ENCODE measurements at places on chromosomes 4 and X.

- DNase-seq = no peak
Observed at GRCh38 chr4:174056959-174057358, 226.5 kb downstream of the FBXO8 start.

GRCh38 chrX:119158226-119158625 lies 30.6 kb upstream of the KIAA1210 start:
- no peak for DNase-seq

DNA sequence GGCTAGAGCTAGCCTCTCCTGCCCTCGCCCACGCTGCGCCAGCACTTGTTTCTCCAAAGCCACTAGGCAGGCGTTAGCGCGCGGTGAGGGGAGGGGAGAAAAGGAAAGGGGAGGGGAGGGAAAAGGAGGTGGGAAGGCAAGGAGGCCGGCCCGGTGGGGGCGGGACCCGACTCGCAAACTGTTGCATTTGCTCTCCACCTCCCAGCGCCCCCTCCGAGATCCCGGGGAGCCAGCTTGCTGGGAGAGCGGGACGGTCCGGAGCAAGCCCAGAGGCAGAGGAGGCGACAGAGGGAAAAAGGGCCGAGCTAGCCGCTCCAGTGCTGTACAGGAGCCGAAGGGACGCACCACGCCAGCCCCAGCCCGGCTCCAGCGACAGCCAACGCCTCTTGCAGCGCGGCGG lies at the start of gene AR:
TSS of gene AR (plus strand) at position 204 of the 400 bp plus-strand sequence. CDS start 1,126 bp downstream, outside the sequence.
- peak; percentile 37 for DNase-seq

DNA sequence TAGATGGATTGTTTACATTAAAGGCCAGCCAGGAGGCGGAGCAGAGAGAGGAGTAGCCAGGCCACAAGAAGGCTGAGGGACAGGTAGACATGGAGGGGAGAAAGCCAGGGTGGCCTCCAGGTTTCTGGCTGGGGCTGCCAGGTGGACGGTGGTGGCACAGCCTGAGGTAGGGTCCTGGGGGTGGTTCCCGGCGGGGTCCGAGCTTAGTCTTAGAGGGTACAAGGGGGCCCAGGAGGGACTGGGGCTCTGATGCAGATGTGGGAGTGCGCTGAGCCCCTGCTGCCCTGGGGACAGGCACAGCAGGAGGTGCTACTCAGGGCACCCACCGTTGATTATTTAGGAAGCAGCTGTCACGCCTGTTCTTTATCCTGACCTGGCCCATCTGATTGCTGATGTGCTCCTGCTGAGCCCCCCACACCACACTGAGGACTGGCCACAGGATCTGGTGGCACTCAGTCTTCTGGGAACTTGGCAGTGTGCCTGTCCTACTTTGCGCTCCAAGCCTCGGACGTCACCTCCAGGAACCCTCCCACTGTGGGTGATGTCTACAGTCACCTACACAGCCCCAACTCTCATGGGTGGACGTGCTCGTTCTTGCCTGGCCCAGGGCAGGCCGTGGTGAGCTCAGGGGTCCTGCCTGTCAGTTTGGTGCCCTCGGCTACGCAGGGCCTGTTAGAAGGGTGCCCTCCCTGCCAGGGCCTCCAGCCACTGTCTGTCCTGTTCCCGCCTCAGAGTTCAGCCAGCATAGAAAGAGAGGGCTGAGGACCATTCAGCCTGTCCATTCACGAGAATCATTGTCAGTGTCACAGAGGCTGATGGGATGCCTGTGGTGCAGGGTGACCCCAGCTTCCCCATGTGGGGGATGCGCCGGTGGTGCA lies 12.0 kb downstream of the WFS1 start:
- no peak for DNase-seq

DNA sequence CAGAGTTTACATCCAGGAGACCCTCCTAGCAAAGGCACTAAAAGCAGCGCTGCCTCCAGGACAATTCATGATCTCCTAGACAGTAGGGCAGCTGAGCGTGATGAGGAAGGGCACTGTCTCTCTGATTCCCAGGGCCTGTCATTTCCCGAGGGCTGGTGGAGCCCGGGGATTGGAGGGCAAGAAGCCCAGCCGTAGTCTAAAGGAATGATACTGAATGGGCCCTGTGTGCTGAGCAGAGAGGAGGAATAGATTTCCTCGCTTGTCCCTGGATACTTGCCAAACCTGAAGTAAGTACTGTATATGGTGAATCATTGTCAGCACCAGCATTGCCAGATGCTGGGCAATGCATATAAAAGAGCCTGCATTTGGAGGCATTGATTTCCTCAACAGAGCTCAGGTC lies 88.0 kb upstream of the SLITRK2 start:
- peak; percentile 25 for DNase-seq

- no peak for DNase-seq
Observed at GRCh38 chrX:69028006-69028760, 137.1 kb downstream of the PJA1 start.

- no peak for DNase-seq
Observed at GRCh38 chrX:134368126-134368525, 91.8 kb upstream of the HPRT1 start.

- DNase-seq = no peak
Observed at GRCh38 chr4:20682853-20683252, 17.4 kb upstream of the PACRGL start.

DNA sequence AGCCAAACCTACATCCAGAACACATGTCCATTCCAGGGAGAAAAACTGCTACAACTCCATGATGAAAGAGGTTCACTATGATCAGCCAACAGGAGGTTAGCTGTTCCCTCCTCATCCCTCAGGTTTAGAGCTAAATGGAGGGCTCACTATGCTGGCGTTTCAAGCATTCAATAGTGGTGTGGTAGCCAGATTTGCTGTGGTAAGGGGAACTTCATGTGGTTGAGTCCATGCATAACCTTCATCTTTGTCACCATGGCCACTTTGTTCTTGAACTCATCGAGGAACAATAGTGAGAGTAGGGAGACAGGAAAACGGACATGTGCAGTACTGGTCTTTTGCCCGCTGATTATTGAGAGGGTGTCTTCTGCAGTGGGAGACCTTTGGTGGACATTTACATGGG lies 33.8 kb downstream of the ALPK1 start:
- no peak for DNase-seq

DNA sequence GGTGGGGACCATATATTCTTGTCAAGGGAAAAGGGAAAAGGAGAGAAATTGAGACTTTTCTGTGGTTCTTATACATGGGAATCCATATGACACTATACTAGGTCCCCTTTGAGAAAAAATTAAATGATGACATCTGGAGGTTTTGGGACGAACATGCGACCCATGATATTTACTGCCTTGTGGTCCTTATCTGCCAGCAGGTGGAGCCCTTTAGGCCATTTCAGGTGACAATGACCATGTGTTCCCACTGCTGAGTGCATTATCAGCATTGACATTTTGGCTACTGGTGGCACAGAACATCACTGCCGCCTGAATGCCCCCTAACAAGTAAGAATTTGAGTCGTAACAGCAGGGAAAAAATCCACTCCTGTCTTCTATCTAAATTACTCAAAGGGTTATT lies 843.4 kb downstream of the FSTL5 start:
- DNase-seq = no peak

GRCh38 chrX:471281-471680 lies 84.6 kb upstream of the PPP2R3B start:
- DNase-seq = no peak
